ENCODE measurements at places on chromosomes 5 and 9.

DNA sequence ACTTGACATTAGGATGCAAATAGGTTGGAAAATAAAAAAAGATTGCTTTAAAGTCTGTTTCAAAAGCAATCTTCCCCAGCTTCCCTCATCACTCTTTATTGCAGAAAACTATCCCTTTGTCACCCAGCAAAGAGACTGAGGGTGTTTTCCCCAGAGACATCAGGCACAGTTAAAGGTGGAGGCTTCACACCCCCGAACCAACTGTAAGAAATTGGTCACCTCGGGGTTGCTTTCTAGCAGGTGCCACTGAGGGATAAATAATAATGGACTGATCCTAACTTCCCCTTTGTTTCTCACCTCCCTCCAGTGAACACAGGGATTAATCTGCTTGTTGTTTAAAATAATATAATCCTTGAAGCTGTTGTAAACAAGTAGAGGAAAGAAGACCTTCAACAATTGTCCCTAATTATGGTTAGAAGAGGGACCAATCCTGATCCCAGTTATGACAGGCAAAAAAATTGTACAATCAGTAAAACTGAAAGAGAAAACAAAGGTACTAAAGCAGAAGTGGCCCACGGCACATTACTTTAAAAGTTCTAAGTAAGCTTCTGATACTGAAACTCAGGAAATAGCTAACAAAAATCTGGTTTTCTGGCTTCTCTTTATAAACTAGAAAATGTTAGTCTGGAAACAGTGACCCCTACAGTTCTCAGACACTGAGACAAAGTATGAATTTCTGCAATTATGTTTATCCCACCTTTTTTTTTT, 6.6 kb upstream of the PCSK1 start:
- DNase-seq: no peak

DNA sequence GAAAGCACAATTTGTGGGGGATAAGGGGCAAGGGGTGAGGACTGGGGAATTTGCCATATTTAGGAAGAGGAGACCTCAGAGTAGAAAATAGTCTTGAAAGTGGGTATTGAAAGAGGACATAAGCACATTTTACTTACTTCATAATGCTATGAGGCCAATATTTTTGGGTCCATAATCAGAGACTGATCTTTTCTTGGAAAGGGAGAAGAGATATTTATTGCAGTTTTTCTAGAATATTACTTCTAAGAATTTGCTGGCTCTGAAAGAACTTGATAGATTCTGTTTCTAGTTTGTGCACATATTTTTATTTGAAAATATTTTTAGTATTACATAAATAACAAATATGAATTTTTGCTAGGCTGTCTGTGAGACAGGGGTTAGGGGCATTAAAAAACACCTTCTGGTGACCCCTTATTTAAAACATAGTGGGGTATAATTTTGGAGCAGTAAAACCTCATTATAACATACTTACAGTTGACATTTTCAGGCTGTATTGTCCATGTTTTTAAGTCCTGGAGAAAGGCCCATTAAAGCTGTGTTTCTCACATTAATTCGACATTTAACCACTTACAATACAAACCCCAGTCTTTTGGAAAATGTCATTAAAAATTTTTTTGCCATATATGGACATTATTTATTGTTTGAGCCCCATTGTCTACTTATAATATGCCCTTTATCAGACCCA, 118.9 kb upstream of the NFIB start:
- DNase-seq: no peak

GRCh38 chr9:23379842-23380241, 446.2 kb downstream of the ELAVL2 start:
- DNase-seq: no peak

- DNase-seq: no peak
Observed at GRCh38 chr5:164532235-164532900, 1026.9 kb downstream of the MAT2B start.

- DNase-seq: no peak
Observed at GRCh38 chr9:15156241-15156640, 150.8 kb downstream of the TTC39B start.

DNA sequence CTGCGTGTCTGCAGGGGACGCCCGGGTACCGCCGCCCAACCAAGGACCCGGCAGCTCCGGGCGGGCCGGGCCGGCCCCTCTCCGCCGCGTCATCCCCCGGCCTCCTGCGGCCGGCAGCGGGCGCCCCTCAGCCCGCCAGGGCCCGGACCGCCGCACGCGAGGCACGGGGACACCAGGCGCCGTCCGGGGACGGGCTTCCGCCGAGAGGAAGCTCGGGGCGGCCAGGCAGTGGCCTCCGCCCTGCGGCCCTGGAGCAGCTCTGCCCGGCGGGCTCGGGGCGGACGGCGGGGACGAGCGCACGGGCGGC, 373 bp downstream of the FBXW5 start:
- DNase-seq: no peak

DNA sequence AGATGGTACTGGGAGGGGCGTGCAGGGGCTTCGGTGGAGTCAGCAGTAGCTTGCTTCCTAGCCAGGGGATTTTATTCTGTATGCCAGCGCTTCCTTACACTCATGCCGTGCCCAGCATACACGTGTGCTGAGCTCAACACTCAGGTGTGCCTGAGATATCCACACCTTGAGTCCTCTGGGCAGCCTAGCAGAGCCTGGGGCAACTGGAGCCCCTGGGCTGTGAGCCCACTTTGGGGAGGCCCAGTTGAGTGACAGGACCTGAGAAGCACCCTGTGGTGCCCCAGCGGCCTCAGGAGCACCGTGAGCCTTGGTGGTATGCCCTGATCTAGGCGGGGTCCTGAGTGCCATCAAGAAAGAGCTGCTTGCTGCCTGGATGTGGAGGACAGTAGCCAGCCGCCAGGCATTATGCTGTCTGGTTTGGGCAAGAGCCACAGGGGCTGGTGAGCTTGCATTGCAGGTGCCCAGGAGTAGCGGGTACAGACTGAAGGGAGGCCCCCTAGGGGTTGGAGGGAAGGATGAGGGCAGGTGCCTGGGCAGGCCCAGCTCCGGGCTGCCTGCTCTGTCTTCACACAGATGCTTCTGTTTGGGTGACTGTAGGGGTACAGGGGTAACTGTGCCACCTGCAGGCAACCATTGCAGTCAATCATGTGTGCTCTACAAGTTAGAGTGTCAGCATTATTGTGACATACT, 42.9 kb downstream of the BNIP1 start:
- DNase-seq: no peak

DNA sequence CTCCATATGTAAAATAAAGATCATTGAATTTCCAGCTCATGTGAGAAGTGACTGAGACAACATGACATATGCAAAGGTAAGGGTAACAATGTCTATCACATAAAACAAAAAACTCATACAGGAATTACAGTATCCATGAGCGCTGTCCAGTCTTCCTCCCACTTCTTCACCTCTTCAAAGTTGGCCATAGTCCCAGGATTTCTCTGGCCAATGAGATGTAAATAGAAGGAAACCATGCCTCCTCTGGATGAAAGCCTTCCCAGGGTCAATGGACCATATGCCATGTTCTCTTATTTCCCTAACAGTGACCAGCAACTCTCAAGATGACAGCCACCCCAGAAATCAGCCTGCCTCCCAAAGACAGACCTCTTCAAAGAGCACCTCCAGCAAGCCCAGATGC, 75.5 kb downstream of the SEMA5A start:
- DNase-seq: no peak

- DNase-seq: no peak
Observed at GRCh38 chr9:88258601-88259000, 120.3 kb upstream of the SPATA31C2 start.

DNA sequence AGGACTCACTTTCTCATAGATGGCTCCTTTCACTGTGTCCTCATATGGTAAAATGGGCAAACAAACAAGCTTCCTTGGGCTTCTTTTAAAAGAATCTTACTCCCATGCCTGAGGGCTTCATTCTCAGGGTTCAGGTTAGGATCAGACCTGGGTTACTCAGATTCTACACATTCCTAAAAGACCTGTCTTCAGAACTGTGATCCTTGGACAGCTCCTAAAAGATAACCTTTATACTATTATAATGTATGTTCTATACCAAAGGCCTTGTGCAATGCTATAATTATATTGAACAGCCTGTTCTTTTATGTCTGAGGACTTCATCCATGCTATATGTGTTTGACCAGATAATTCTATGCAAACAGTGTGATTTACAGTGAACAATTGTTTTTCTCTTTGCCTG, 264.4 kb upstream of the CDH10 start:
- DNase-seq: no peak

DNA sequence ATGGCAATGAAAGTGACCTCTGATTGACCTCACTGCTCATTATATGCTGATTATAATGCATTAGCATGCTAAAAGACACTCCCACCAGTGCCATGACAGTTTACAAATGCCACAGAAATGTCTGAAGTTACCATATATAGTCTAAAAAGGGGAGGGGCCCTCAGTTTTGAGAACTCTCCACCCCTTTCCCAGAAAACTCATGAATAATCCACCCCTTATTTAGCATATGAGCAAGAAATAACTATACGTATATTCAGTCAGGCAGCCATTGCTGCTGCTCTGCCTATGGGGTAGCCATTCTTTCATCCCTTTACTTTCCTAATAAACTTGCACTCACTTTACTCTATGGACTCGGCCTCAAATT, 163.1 kb downstream of the ESM1 start:
- DNase-seq: no peak

DNA sequence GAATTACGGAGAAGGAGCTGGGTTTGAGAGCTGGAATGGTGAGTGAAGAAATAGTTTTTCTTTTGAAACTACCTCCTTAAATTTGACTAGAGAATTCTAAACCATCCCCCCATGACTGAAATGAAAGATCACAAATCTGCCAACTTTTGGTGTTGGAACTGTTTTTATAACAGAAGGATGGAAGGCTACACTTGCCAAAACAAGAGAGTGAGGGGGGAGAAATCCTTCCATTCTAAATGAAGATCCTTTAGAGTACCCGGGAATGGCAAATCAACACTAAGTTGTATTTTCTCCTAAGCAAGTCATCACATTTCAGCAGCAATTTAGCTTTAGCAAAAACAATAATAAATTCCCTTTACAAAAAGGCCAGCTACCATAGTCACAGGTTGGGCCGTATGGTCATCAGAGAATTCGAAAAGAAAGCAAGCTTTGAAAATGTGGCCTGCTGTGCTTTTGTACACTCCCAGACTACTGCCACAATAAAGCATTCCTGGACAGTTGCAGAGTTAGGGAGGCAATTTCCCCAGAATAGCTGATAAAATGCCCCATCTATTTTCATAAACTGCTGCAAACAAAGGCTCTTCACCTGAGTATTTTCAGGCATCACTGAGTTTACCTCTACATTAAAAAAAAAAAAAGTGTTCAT, 25.0 kb upstream of the FREM1 start:
- DNase-seq: no peak

GRCh38 chr5:67806654-67807438, 408.7 kb upstream of the PIK3R1 start:
- no peak for DNase-seq

DNA sequence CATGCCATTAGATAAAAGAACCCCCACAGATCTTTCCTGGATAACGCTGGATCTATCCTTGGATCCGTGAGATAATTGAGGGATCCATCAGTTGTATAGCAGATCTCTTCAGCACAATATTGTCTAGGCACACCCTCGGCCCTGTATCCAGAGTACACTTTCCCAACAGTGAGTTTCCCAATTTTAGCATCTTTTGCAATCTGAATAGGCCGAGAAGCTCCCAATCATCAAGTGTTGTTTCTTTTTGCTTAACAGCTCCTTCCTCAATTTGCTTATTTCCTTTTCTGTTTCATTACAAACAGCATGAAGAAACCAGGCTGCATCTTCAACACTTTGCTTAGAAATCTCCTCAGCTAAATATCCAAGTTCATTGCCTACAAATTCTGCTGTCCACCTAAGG, 4.4 kb upstream of the SPTLC1 start:
- no peak for DNase-seq

DNA sequence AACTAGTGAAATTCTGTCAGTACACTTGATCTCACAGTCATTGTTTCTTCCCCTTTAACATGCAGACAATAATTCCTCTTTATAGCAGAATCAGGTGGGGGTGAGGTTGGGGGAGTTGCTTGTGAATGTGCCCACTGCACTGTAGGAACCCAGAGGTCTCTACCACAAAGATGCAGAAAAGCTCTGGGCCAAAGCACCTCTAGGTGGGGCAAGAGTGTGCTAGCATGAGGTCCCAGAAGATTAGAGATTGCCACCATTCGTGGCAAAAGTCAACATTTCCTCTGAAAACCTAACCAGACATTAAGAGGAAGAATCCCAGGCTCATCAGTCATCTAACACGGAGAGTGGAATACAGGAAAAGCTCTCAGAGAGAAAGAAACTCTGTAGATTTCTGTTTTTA, 74.5 kb downstream of the PTCD2 start:
- no peak for DNase-seq

DNA sequence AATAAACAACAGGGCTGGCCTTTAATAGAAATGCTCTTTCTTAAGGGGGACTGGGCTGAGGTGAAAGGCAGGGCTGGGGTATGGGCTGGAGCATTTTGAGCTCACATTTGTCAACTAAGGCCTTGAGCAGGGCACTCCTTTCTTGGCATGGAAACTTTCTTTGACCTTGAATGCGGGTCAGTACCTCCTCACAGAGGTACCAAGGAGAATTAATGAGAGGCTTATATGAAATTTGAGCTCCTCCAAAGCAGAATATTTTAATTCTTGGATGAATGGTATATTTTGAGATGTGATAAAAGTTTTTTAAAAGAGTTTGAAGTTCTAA, 3.1 kb downstream of the CYSTM1 start:
- DNase-seq: no peak

- no peak for DNase-seq
Observed at GRCh38 chr5:178996156-178996555, 1.0 kb upstream of the GRM6 start.

GRCh38 chr9:76162751-76163500, 231.3 kb downstream of the RFK start:
- DNase-seq: peak; percentile 43

- DNase-seq: no peak
Observed at GRCh38 chr9:75892216-75892911, 1.9 kb downstream of the PCSK5 start.

GRCh38 chr5:14168144-14168792, 25.1 kb downstream of the TRIO start:
- DNase-seq: no peak

- no peak for DNase-seq
Observed at GRCh38 chr5:110270-110888, 18.4 kb downstream of the PLEKHG4B start.

DNA sequence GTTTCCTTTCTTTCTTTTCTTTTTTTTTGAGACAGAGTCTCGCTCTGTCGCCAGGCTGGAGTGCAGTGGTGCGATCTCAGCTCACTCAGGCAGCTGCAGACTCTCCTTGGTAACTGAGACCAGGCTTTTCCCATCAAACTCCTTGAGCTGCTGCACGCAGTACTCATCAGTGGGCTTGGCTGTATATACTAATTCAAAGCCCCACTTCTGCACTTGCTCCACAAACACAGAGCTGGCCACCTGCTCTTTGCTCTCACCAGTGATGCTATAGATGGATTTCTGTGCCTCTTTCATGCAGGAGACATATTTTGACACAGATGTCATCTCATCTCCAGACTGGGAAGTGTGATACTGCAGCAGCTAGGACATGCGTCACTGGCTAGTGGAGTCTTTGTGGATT, 252.7 kb downstream of the AP3B1 start:
- no peak for DNase-seq

DNA sequence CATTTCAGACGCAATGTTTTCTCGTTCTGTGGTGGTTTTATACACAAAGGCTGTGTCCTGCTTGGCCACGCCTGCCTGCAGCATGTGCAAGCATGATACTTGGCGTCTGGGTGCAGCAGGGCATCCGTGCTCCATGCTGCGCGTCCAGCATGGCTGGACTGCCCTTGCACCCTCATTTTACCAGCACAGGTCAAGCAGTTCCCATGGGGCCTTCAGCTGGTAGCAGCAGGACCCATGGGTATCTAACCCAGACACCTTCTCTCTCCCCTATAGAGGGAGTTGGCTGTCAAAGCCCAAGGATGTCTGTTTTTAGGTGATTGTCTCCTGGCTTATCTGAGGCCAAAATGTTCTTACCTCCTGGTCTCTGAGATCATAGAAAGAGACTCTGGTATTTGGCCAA, 158.3 kb upstream of the PITX1 start:
- DNase-seq: no peak

All from non-pigmented ciliary epithelial cell (primary cell).